ENCODE measurements at places on chromosomes 11 and 22.

DNA sequence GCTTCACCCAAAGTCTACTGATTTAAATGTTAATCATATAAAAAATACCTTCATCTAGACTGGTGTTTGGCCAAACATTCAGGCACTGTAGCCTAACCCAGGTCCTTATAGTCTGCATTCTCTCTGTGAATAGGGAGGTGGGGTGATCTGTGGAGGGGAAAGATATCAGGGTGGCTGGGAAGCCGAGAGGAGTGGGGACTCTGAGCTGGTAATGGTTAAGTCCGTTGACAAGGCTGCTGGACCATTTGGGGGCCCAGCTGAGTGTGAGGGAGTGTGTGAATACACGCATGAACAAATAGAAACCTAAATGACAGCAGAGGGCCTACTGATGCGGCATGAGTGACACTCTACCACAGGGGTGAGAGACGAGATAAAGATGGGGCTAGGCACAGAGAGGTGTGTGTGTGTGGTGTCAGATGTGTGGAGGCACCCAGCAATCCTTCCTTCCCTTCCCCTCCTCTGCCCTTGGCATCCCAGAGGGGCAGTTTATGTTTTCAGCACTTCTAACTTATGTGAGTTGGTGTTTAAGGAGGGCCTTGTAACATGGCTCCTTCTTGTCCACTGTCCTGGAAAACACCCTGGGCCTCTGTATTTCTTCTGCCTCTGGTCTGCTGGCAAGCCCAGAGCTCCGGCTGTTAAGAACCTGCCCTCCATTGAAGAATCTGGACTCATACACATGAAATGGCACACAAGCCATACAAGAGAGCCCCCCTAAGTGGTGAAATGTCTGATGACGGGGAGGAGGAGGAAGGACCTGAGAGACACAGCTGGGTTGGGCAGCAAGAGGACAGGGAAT lies 249.1 kb upstream of the TBCEL start:
- DNase-seq: no peak

- no peak for DNase-seq
Observed at GRCh38 chr11:57545883-57546282, 8.5 kb downstream of the SMTNL1 start.

DNA sequence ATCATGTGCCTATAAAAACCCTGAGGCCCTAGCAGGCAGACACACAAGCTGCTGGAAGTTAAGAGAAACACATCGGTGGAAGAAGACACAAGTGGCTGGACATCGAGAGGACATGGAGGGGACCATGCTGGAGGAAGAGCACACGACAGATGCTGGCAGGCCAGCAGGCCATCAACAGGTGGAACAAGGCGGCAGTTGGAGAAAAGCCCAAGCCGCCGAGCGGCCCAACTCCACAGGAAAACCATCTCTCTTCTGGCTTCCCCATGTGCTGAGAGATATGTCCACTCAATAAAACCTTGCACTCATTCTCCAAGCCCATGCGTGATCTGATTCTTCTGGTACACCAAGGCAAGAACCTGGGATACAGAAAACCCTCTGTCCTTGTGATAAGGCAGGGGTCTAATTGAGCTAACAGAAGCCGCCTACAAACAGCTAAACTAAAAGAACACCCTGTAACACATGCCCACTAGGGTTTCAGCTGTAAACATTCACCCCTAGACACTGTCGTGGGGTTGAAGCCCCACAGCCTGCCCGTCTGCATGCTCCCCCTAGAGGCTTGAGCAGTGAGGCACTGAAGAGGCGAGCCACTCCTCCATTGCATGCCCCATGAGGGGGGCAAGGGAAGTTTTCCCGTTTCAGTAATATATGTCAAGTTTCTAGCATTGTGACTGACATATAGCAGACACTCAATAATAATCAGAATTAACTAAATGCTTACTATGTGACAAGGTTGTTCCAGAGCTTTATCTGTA lies 39.0 kb upstream of the MMP20 start:
- no peak for DNase-seq

GRCh38 chr11:100229086-100229485 lies 458.0 kb upstream of the ARHGAP42 start:
- DNase-seq: no peak
